ENCODE measurements at places on chromosomes 6 and 20.
A peak's percentile ranks its signal among the peaks of the same experiment; 100 is the strongest.

DNA sequence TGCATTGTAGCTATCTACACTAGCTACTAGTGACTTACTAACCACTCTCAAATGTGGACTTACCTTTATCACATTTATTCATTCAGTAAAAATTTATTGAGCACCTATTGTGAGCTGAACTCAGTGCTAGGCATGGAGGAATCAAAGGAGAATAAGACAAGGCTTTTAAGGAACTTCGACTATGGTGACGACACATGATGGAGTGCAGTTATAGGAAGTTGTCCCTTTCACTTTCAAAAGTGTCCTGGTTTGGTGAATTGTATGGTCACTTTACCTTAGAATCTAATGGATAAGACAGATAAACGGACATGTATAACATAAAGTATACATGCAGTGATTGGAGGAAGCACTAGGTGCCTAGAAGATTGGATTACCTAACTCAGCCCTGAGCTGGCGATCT, 4.3 kb downstream of the AKAP7 start:
- no peak for DNase-seq

DNA sequence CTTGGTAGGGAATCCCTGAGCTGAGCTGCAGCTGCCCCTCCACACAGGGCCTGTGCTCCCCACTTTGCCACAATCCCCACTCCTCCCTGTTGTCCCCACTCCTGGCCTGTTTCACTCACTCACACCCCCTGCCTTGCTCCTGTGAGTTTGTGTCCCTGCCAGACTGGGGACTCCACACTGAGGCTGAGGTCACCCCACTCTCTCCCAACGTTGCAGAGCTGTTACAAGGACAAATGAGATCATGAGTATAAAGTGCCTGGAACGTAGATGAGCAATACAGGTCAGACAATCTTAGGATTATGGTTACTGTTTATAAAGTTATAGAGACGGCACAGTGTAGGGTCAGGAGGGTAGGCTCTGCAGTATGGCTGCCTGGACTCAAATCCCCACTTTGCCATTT, 426.0 kb upstream of the SULF2 start:
- DNase-seq: no peak

GRCh38 chr6:144006736-144007477, 1.2 kb downstream of the PLAGL1 start:
- peak; percentile 71 for DNase-seq

GRCh38 chr6:16712255-16712930, 48.9 kb downstream of the ATXN1 start:
- DNase-seq: no peak

GRCh38 chr6:20746024-20746423, 211.8 kb downstream of the CDKAL1 start:
- no peak for DNase-seq

DNA sequence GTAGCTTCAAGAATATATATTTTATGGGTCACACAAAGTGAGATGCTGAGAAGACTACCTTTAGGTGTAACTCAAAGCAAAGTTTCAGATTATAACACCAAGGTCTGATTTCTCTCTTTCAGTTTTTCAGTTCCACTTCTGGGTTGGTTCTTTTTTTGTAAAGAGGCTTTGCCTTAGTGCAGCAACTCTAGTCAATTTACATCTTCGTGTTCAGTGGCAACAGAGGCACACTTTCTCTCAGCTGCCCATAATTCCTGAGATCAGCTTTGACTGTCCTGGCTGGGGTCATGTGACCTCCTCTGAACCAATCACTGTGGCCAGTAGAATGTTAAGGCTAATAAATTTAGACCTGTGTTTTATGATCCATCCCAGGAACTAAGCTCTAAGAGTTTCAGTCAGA, 120.2 kb downstream of the TINAG start:
- no peak for DNase-seq

DNA sequence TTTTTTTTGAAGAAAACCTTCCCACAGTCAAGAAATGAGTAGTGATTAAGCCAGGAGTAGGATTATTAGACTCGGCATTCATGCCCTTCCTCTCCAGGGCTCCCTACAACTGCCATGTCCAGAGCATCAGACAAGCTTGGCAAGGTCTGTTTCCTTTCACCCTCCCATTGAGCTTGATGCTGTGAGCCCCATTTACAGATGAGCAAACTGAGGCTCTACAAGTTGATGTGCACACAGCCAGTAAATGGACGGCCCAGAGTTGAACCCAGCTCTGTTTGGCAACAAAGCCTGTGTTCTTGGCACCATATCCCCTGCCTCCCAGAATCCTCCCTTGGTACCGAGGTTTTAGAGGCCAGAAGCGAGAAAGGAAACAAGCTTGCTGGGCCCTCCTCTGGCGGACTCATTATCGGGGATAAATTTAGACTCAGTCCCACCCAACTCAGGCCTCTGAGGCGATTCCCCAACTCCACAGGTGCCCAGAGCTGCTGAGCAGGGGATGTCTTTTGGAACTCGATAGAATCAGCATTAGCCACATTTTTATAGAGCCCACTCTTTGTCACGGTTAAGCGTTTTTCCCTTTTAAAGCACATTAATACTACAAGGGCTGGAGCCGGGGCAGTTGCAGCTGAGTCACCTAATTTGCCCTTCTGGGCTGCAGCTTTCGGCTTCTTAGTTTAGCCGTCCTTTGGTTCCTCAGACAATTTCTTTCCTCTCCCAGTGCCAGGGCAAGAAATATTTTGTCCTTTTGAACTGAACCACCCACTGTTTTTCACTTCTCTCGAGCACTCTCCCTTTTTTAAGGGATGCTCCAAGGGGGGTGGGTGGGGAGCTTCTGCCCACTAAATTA, 23.0 kb upstream of the NFATC2 start:
- peak; percentile 59 for DNase-seq

All from right forelimb (tissue), 1 donor.